CD8-positive, alpha-beta memory T cell (primary cell): ENCODE measurements at places on chromosomes 5 and 9. TPM values are rescaled to one million over a fixed set of nuclear protein-coding genes. Genes with fewer than 3 reads are reported as not detected.

The PNPLA7 gene
- total RNA-seq = 2.4 TPM

The PDZD2 gene
- total RNA-seq = 0.15 TPM

The ARHGEF37 gene
- total RNA-seq = 0.13 TPM

The PCDHB5 gene
- not detected for total RNA-seq

The HACD4 gene
- 4.4 TPM for total RNA-seq

DNA sequence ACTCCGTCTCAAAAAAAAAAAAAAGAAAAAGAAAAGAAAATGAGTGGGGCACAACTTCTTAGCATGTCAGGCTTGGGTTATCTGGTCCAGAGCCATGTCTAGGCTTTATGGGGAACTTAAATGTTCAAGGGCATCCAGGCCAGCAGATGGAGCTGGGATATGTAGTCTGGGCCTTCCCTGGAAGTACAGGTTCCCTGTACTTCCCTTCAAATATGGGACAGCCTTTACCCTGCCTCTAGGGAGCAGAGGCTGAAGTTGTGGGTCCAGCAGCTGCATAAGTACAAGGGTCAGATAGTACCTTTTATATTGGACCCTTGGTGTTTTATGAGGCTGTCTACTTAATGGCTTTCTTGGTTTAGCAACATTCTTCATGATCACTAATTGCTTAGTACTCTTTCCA lies 42.1 kb downstream of the FAF2 start:
- DNase-seq = no peak

DNA sequence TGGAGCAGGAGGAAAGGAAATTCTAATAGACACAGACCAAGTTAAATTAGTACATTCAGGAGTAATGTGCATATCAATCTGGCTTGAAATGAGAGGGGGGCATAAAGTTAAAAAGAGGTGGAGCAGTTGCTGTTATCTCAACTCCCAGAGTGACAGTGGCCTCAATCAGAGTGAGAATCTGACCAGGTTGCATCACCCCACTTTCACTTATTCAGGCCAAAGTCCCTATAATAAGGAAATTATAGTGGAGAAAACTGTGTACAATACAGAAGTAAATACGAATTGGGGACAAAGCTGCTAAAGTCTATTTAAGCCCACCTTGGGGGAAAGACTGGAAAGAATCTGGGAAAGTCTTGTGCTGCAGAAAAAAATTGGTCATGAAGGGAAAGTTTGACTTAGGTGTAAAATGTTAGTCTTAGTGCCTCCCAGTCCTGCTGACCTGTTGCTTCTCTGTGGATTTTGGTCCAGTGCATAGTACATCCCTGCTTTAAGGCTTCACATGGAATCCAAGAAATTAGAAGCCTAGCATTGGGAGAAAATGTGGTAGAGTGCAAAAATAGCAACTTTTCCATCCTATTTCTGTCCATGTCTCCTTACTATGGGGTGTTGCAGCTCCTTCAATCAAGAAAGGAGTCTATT lies 27.9 kb downstream of the MROH2B start:
- no peak for DNase-seq

DNA sequence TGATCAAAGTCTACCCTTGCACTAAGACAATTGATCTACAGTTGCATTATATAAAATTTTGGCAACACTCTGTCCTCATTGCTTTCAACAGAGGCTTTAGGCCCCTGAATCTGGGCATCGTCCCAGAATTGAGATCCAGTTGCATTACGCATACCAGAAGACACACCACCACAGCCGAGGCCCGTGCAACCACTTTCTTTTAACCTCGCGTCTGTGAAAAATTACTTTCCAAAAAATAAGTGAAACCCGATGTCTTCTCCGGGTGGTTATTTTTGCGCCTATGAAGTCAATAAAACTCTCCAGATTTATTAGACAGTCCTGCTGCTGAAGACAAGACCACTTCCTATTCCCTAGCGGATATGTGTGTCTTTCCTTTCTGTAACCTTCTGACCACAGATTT lies 52.1 kb upstream of the NFIB start:
- DNase-seq = no peak

GRCh38 chr9:87178302-87178701 lies 231.0 kb upstream of the GAS1 start:
- no peak for DNase-seq

- no peak for DNase-seq
Observed at GRCh38 chr5:53994148-53994547, 316.2 kb downstream of the ARL15 start.

DNA sequence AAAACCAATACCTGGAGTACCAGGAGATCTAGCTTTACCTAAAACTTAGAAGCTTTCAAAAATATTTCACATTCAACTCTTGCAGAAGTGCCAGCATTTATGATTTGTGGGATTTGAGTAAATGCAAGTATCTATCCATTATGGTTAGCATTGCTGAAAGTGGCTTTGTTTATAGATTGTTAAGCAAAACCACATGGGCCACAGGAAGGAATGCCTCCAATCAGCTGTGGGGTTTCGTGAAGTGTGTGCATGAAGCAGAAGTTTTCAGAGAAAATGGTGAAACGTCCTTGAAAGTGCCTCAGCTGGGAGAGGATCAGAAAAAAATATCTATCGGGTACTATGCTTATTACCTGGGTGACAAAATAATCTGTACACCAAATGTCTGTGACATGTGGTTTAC lies 4.2 kb downstream of the LECT2 start:
- DNase-seq = no peak

DNA sequence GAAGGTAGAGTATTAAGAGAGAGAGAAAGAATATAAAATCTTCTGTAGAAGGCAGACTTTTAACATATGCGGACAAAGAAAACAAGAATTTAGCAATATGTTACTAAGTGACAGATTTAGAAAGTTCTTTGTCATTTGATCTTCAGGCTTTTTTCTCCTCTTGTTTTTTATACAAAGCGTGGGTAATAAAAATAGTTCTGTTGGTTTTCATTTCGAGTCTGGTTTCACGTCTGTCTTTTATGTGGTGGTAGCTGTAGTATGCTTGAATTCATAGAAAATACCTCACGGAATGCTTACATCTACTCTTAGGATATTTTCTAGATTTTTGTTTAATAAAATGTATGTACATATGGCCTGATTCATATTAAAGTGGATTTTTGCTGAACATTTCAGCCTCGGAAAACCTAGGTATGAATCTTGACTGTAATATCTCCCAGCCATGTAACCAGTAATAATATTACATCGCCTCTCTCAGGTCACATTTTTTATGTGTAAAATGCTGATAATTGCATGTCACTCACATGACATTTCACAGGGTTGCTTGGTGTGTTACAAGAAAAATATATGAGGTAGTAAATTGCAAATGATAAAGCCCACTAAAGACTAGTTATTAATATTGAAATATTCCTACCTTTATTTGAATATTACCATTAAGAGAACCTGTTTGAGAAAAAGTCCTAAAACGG lies 72.5 kb upstream of the TAF11L2 start:
- no peak for DNase-seq
